IPS-NIHi11 (cell line): ENCODE measurements at places on chromosomes 3 and 15.
A peak's percentile ranks its signal among the peaks of the same experiment; 100 is the strongest.

DNA sequence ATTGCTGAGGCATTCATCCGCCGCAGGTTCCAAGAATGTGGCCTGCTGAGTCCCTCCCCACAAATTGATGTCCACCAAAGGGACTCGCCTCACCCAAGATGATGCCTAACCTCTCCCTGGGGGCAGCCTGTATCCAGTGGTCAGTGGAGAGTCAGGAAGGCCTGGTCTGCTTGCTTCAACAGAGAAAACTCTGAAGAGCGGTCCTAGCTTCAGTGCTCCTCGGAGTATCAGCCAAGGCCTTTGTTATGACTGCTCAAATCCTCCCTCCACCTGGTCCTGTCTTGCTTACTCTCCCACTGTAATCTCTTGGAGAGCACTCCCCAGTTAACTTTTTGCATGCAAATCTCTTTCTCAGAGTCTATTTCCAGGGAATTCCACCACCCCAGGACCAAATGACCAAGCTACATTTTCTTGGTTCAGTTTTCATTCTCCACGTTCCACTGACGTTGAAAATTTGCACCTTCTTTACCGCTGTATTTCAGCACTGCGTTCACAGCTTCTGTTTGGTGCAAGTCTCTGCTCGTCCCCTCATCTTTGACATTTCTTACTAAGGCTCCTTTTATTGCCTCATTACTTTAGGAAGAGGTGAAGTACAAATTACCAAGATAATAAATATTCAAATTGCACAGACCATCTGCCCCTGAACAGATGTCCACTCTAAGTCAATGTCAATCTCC lies 22.3 kb downstream of the CMTM7 start:
- no peak for DNase-seq

- no peak for DNase-seq
Observed at GRCh38 chr3:46538803-46539442, 27.2 kb downstream of the LRRC2 start.

GRCh38 chr3:156867174-156867573 lies 41.0 kb downstream of the LEKR1 start:
- DNase-seq = no peak

DNA sequence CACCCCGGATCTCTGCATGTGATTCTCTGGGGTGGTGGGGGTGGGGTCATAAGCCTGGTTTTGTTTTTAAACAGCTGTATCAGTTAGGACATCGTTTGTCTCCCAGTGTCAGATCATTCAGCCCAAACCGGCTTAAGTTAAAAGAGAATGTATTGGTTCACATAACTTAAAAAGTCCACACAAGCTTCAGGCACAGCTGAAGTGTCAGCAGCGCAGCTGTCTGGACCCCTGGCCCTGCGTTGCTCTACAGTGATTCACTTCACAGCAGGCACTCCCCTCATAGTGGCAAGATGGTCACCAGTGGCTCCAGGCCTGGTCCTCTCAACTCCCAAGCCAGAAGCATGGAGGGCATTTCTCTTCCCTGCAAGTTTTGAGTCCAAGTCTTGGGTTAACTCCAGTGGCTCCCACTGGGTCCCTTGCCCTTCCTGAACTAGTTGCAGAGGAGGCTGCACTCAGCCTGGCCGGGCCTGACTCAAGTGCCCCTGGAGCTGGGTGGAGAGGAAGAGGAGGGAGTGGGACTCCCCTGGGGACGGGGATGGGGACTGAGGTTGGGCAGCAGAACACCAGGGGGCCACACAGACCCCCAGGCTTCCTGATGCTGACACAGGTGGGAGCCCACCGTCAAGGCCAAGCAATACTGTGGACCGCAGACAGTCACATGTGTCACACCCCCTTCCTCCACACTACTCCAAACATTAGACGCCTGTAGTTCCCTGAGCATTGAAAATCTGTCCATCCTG lies 28.9 kb upstream of the GP9 start:
- no peak for DNase-seq

- DNase-seq = no peak
Observed at GRCh38 chr3:62604751-62605351, 231.5 kb upstream of the FEZF2 start.

DNA sequence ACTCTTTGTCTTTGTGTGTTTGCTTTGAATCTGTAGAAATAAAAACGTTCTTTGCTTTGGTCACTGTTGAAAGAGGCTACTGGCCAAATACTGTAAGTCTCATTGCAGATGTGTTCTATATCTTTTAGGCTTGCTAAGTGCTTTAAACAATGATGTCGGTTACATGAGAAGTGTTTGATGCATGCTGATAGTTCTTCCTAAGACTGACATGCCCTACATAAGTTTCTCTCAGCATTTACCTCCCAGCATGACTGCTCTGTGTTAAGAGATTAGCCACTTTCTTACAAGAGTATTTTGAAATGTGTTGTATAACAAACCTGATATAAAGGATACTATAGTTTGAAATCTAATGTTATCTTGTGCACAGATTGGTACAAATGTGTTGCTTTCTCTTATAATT lies 1088.7 kb downstream of the NSUN3 start:
- DNase-seq = peak; percentile 11

- DNase-seq = no peak
Observed at GRCh38 chr3:23276913-23277658, 74.0 kb downstream of the UBE2E2 start.

- DNase-seq = no peak
Observed at GRCh38 chr3:9912294-9912935, 4.5 kb upstream of the IL17RC start.

DNA sequence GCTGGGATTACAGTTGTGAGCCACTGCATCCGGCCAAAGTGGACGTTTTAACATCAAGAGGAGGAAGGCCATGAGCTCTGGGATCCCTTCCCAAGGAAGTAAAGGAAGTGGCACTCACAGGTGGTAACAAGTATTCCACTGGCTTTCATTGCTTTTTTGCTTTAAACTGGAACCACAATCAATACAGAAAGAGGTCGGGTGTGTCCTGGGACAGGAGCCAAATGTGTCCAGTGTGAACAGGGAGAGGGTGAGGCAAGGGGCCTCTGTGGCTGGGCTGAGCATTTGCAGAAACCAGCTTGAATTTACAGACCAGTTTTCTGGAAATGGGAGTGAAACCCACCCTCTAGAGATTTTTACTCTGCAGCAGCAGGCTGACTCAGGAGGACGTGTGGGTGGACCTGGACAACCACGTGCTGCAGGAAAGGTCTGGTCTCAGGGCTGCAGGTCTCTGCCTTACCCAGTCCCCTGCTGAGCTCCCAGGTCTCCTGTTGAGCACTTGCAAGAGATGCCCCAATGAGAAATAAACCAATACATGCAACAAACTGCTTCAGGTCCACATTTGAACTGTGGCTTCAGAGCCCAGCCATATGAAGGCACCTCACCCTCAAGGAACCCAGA lies 42.8 kb upstream of the TMEM115 start:
- no peak for DNase-seq

DNA sequence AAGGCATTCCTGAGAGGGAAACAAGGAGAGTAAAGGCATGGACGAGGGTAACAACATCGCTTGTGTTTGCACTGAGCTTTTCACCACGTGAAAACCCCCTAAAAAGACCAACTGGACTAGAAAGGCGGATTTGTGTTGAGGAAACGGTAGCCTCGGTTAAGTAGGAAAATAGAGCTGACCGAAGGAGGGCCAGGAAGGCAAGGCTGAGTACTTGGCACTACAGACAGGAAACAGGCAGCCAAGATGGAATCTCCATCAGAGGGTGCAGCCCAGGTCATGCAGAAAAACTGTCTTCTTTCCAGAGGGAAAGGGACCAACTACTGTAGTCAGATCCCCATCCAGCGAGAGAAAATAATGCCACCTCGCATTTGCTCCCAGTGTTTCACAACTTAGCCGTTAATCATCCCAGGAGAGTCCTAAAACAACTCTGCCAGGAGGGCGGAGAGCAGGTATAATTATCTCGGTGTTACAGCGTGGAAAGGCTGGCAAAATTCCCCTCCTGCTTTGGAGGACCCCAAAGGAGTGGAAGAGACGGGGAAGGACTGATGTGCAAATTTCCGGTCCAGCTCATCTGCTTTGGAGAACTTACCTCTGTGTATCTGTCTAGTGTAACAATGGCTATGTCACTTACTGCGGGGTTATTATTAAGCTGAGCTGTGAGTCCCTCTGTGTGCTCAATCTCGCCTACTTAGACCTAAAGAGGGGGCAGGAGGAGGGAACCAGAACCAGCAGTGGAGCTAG lies 77.2 kb downstream of the MYO1E start:
- no peak for DNase-seq

DNA sequence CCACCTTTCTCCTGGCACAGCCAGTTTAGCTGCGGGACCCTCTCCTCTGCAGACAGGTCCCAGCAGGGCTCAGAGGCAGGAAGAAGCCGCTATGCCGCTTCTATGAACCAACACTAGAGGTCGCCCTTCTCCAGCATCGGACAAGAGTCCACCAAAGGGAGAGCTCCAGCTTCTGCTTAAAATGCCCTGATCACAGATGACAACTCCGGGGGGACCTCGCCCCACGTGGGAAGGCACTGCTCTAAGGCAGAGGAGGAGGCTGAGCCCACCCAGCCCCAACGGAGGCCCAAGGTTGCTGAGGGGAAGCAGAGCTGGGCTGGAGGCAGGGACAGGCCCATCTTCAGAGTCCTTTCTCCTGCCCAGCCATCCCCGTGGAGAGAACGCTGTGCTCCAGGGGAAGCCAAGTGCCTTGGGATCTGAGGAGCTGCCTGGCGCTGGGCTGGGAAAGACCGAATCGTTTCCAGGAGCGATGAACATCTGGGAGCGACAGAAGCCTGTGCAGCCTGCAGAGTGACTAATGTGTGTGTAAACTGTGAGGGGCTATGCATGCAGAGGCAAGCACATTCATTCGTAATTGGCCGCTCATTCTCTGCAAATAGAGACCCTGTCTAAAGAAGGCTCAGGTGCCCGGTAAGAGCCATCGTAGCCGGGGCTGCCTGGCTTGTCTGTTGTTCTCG lies 43.5 kb upstream of the BDH1 start:
- peak; percentile 92 for DNase-seq

- no peak for DNase-seq
Observed at GRCh38 chr3:86951322-86951721, 39.6 kb downstream of the VGLL3 start.
